H7 (cell line): ENCODE measurements at places on chromosomes 7 and 10. TPM values are rescaled to one million over a fixed set of nuclear protein-coding genes. Genes with fewer than 3 reads are reported as not detected.

GATA3 gene
- 0.11 and 1.1 TPM in 2 replicates for total RNA-seq

OR2A42 gene
- total RNA-seq, result not detected in 2 replicates

METTL27 gene
- 1.9 and 7.4 TPM in 2 replicates for total RNA-seq

FGL2 gene
- not detected in 2 replicates for total RNA-seq

IGFBP3 gene
- 2.7 and 5.6 TPM in 2 replicates for total RNA-seq

SHH gene
- total RNA-seq, result 1.5 and 4.6 TPM in 2 replicates

PTPN20 gene
- not detected in 2 replicates for total RNA-seq

ATG9B gene
- total RNA-seq, result 1.7 TPM in 2 replicates

TUBB8 gene
- 2.5 and 9.2 TPM in 2 replicates for total RNA-seq
